ENCODE measurements at places on chromosomes 2 and 18. TPM values are rescaled to one million over a fixed set of nuclear protein-coding genes. Genes with fewer than 3 reads are reported as not detected.

Gene LGALSL
- total RNA-seq, result 3.9 TPM

Gene CCDC121
- 2.9 TPM for total RNA-seq

GRCh38 chr2:27069436-27069835, 2.0 kb downstream of the OST4 start:
- DNase-seq, result no peak

Gene RAPGEF4
- total RNA-seq, result 0.13 TPM

- no peak for DNase-seq
Observed at GRCh38 chr18:5488844-5489243, 55.0 kb downstream of the EPB41L3 start.

DNA sequence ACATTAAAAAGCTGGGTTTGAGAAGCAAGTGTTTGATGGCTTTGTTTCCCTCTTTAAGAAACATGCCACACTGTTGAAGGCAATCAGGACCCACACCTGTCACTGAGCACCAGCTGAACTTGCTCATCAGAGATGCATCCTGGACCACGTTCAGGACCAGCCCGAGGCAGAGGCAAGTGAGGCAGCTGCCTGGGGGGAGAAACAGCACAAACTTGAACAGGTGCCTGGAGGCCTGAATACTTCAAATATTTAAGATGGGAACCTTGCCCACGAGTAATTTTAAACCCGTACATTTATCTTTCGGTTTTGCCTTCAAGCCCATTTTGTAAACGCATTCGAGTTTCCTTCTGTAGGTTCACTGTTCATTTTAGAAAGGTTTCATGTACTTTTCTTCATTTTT, 421.3 kb downstream of the NYAP2 start:
- DNase-seq, result no peak

DNA sequence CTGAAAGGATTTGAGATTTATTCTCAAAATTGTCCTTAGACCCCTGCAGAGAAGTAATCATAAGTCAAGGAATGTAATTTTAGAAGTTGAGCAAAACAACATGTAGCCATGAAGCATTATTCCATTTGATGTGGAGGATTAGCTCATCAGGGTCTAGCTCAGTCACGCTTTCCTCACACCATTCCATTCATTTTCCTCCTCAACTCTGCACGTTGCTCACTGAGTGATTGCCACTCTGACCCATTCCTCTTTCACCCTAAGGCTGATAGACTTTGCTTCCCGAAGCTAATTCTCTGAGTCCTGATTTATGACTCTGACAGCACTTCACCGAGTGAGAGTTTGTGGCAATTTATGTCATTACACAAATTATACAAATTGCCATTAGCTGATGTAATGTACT, 820.6 kb upstream of the PIK3C3 start:
- no peak for DNase-seq

Gene GPR55
- 2.6 TPM for total RNA-seq

GRCh38 chr18:677145-677544, 19.7 kb downstream of the TYMS start:
- no peak for DNase-seq
